ENCODE measurements at places on chromosomes 6 and 20. TPM values are rescaled to one million over a fixed set of nuclear protein-coding genes. Genes with fewer than 3 reads are reported as not detected.
A peak's percentile ranks its signal among the peaks of the same experiment; 100 is the strongest.

Gene SPATA25
- 1.7 TPM for total RNA-seq

Gene CRISP3
- total RNA-seq, result not detected

Gene NFS1
- 33.0 TPM for total RNA-seq

Gene NR2E1
- total RNA-seq, result not detected

Gene DDX43
- total RNA-seq, result not detected

Gene CRIP3
- not detected for total RNA-seq

Gene ZC3H12D
- total RNA-seq, result 0.10 TPM

Gene SFTA2
- total RNA-seq, result not detected

Gene OLIG3
- 0.14 TPM for total RNA-seq

Gene SMIM28
- not detected for total RNA-seq

DNA sequence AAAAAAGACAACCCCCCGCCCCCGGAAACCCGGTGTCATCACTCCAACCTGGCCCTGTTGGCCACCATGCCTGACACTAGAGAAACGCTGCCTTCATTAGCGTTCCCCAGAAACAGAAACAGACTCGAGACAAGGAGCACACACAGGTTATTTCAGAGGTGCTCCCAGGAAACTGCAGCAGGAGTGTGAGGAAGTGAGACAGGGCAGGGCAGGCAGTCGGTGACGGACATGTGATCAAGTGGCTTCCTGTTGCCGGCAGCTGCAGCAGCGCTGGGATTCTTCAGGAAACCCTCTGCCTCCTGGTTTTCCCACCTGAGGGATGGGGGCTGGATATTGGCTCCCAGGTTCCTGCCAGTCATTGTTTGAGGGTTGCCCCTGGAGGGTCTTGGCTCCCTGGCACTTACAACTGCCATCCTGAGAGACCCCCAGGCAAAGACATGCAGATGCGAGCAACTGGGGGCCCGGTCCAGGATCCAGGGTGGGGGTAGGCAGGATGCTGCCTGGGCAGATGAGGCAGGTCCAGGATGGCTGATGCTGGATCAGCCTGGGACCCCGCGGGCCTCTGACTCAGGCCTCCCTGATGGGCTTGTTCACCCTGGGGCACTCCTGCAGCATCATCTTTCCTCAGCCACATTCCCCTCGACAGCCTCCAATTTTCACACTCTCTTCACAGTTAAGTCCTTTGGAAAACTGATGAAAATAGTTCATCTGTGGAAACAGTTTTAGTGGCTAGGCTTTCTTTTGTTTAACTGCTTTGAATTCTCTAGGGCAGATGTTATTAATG lies 150.7 kb upstream of the SYNDIG1 start:
- H3K4me1 ChIP-seq, result no peaks in the 10 kb centered on the region
- no peak overlapping the region for H3K27ac ChIP-seq
- H3K27me3 ChIP-seq, result peaks cover 8% of the 10 kb centered on the region

DNA sequence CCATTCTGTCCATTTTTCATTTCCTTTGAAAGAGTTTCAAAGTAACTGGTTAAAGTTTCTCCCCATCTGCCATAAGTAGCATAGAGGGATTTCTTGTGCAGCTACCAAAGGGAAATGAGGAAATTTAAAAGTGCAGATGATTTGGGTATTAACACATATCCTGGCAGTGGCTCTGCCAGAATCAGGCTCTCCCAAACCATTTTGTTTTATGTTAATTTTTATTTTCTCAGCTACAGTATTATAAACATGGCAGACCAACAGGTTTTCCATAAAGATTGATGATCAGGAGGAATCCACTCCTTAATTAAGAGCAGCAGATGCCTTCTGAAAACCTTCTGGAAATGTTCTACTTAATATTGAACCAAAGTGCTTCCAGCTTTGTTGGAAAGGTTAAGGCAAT lies 13.9 kb downstream of the PLCB4 start:
- no peaks in the 10 kb centered on the region for H3K4me1 ChIP-seq
- H3K27ac ChIP-seq, result no peak overlapping the region
- no peak overlapping the region for H3K4me3 ChIP-seq
- no peaks in the 10 kb centered on the region for H3K36me3 ChIP-seq
- no peak for DNase-seq
- no peaks in the 10 kb centered on the region for H3K27me3 ChIP-seq

- peaks cover 8% of the 10 kb centered on the region for H3K36me3 ChIP-seq
- H3K4me3 ChIP-seq, result no peak overlapping the region
Observed at GRCh38 chr20:31674895-31675827, 37.4 kb downstream of the COX4I2 start.

DNA sequence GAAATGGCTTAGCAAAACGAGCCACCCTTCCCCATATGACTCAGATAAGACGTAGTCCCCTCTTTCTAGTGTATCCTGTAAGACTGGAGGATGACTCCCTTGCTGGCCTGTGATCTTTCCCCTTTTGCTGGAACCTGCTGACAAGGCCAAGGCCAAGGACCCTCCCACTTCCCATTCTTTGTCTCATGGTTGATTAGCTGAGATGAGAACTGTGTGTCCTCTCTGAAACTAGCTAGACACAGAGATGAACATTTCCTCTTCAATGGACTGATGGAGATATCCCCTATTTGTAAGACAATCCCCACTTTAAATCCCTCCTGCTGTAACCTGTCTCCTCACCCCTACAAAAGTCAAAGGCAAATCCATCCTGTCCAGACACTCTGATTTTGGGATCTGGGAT lies 33.4 kb upstream of the SCRT2 start:
- H3K27me3 ChIP-seq, result peaks cover 11% of the 10 kb centered on the region
- no peak overlapping the region for H3K4me3 ChIP-seq
- H3K27ac ChIP-seq, result no peak overlapping the region

- no peak overlapping the region for H3K4me3 ChIP-seq
- no peaks in the 10 kb centered on the region for H3K27me3 ChIP-seq
- no peak overlapping the region for H3K27ac ChIP-seq
- no peaks in the 10 kb centered on the region for H3K36me3 ChIP-seq
- H3K4me1 ChIP-seq, result peaks cover 8% of the 10 kb centered on the region
- DNase-seq, result no peak
Observed at GRCh38 chr6:25315194-25316177, 36.3 kb downstream of the CARMIL1 start.

- no peak for DNase-seq
- no peak overlapping the region for H3K4me3 ChIP-seq
- no peak overlapping the region for H3K27ac ChIP-seq
Observed at GRCh38 chr6:106609699-106610098, 19.6 kb downstream of the RTN4IP1 start.

- H3K36me3 ChIP-seq, result no peaks in the 10 kb centered on the region
- H3K4me3 ChIP-seq, result no peak overlapping the region
- peak; percentile 48 for DNase-seq
Observed at GRCh38 chr6:219641-220198, 72.6 kb upstream of the DUSP22 start.

GRCh38 chr6:134174672-134175531 lies 122.5 kb upstream of the SLC2A12 start:
- H3K4me1 ChIP-seq, result peaks cover 56% of the 10 kb centered on the region
- peak overlapping the region; percentile 95 for H3K27ac ChIP-seq
- peak overlapping the region; percentile 95 for H3K4me3 ChIP-seq

- H3K4me3 ChIP-seq, result no peak overlapping the region
- no peaks in the 10 kb centered on the region for H3K36me3 ChIP-seq
- H3K27me3 ChIP-seq, result no peaks in the 10 kb centered on the region
- no peak overlapping the region for H3K27ac ChIP-seq
- peaks cover 8% of the 10 kb centered on the region for H3K4me1 ChIP-seq
Observed at GRCh38 chr20:63624486-63624885, 2.4 kb downstream of the GMEB2 start.

- H3K36me3 ChIP-seq, result no peaks in the 10 kb centered on the region
- H3K4me1 ChIP-seq, result peaks cover 13% of the 10 kb centered on the region
- DNase-seq, result peak; percentile 26
- no peak overlapping the region for H3K27ac ChIP-seq
- no peaks in the 10 kb centered on the region for H3K27me3 ChIP-seq
Observed at GRCh38 chr20:59933849-59934585, 580 bp upstream of the SYCP2 start.

- H3K27me3 ChIP-seq, result no peaks in the 10 kb centered on the region
- no peak overlapping the region for H3K27ac ChIP-seq
- H3K36me3 ChIP-seq, result no peaks in the 10 kb centered on the region
Observed at GRCh38 chr6:95805699-95806098, 210.1 kb upstream of the FUT9 start.

DNA sequence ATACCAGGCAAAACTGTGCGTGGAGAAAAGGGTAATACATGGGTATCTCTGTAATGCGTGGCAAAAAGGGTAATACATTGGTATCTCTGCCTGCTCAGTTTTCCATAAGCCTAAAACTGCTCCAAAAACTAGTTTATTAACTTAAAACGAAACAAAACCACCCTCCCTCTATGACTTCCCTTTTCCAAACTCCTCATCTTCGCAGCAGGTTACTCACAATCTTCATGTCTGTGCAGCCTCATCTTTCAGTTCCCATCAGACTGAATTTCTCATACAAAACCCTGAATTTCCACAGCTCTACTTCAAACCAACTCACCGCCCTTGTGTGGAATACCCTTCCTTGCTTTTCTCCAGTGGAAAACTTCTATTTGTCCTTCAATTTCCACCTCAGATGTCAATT lies 199.4 kb downstream of the PHACTR1 start:
- no peaks in the 10 kb centered on the region for H3K27me3 ChIP-seq
- no peaks in the 10 kb centered on the region for H3K36me3 ChIP-seq
- H3K4me1 ChIP-seq, result no peaks in the 10 kb centered on the region

DNA sequence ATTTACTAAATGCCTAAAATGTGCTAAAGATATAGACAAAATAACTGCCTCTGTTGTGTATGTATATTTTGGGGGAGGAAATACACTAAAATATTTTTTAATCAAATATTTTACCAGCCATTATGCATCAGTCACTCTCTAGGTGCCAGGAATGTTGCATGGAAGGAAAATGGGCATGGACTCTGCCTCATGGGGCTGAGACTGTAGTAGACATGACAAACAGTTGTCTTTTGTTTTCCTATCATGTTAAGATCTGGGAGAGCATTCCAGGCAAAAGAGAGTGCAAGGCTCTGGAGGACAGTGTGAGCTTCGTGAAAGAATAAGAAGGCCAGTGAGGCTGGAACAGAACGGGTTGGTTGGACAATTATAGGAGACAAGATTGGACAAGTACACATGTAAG lies 26.5 kb downstream of the HLA-DOB start:
- H3K4me1 ChIP-seq, result no peaks in the 10 kb centered on the region
- no peak overlapping the region for H3K4me3 ChIP-seq
- no peak for DNase-seq
- H3K27ac ChIP-seq, result no peak overlapping the region
- H3K27me3 ChIP-seq, result peaks cover 37% of the 10 kb centered on the region
- H3K36me3 ChIP-seq, result no peaks in the 10 kb centered on the region

DNA sequence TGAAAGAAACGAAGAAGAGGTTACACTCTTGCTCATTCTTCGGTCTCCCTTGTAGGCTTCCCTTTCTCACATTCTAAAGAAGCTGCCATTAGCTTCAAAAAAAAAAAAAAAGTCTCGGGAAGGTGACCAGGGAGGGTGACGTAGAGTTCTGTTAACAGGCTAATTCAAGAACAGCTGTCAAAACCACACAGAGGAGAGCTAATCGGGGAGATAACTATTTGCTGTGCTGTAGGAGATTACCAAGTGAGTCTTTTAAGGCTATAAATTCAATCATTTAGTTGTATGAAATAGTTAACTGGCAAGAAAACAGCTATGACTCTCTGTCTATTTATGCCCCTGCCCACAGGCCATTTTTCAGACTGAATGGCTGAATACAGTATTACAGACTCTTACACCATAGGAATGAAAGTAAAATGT lies 256.8 kb downstream of the SYNE1 start:
- H3K27ac ChIP-seq, result peak overlapping the region; percentile 99
- H3K27me3 ChIP-seq, result no peaks in the 10 kb centered on the region
- H3K4me1 ChIP-seq, result peaks cover 17% of the 10 kb centered on the region
- H3K4me3 ChIP-seq, result peak overlapping the region; percentile 96

GRCh38 chr6:27669295-27669623 lies 196.4 kb upstream of the ZNF184 start:
- H3K27ac ChIP-seq, result no peak overlapping the region
- H3K36me3 ChIP-seq, result no peaks in the 10 kb centered on the region
- no peaks in the 10 kb centered on the region for H3K27me3 ChIP-seq

DNA sequence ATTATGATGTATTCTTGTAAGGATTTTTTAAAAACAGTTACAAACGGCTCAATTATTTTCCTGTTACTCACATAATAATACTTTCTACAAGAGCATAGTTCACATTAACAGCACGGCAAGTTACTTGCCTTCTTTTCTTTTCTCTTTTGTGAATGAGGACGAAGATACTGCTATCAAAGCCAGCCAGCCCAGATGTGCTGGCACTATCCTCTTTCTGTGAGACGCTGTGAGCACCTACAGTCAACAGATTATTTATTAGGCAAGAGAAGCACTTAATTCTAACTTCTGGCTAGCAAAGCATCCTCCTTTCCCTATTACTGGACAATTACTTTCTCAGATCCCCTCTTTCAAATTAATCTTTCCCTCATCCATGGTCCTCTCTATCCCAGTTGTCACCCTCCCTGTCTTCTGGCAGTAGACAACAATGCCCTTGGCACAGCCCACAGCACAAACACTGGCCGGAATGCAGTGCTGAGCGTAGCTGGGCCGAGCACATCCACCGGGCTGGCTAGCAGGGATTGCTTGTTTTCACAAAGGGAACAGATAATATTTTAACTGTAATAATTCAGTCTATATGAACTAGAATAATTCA lies 262.1 kb downstream of the FOXC1 start:
- H3K36me3 ChIP-seq, result no peaks in the 10 kb centered on the region
- no peak for DNase-seq
- H3K27me3 ChIP-seq, result no peaks in the 10 kb centered on the region
- H3K4me3 ChIP-seq, result no peak overlapping the region
- H3K27ac ChIP-seq, result no peak overlapping the region

DNA sequence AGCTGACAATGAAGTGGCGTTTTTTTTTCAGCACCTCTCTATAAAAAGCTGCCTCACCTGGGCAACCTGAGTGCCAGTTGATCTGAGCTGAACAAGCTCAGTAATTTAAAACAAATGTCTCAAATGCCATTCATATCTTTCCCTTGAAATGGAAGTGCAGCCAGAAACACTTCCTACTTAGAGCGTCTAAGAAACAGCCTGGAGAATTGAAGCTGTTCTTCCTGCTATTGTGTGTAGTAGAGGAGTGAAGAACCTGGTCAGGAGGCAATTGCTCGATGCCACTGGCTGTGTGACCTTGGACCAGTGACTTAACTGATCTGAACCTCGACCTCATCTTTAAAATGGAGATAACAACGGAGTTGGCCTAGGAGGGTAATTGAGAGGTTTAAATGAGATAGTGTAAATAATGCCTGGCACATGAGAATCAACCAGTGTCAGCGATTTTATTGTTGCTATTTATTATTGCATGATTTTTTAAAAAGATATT lies 95.4 kb upstream of the FOXQ1 start:
- no peak overlapping the region for H3K4me3 ChIP-seq
- no peaks in the 10 kb centered on the region for H3K27me3 ChIP-seq
- H3K36me3 ChIP-seq, result no peaks in the 10 kb centered on the region
- DNase-seq, result no peak
